ENCODE measurements at places on chromosomes 16 and 17. TPM values are rescaled to one million over a fixed set of nuclear protein-coding genes. Genes with fewer than 3 reads are reported as not detected.
A peak's percentile ranks its signal among the peaks of the same experiment; 100 is the strongest.

- no peak overlapping the region for H3K27ac ChIP-seq
- DNase-seq: no peak
These were observed 14.1 kb upstream of the G6PC1 start for GRCh38 chr17:42886283-42887176.

- H3K27me3 ChIP-seq: peaks cover 12% of the 10 kb centered on the region
- no peaks in the 10 kb centered on the region for H3K4me1 ChIP-seq
- H3K36me3 ChIP-seq: no peaks in the 10 kb centered on the region
- H3K4me3 ChIP-seq: no peak overlapping the region
- DNase-seq: no peak
These were observed 58.7 kb downstream of the PLXDC1 start for GRCh38 chr17:39092692-39093230.

DNA sequence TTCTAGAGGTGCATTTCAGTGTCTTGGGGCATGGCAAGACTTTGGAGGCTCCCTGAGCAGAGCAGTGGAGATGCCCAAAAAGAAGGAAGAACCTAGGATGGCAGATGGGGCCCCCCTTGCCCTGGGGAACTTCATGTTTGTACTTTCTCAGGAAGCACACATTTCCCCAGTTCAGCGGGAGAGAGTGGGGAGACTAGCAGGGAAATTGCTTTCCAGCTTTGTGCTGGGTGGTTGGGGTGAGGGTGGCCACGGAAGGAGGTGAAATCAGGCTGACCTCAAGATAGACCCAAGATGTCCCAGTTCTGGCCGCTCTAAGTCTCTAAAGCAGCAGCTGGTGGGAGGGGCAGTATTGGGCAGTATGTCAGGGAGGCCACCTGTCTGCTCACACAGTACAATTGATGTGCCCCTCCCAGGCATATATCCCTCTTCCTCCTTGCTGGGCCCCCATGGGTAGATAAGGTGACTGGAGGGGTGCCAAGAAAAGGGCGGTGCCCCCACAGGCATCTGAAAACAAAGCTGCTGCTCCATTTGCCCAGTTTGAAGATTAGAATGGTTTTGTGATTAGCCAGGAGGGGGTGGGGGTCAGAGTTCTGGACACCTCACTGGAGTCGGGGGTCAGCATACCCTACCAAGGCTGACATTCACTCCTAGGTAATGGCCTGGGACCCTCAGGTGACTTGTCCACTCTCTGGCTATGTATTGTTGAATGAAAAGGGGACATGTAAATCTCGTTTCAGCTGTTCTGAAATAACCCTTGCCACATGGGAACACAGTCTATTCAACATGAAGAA, 17.1 kb upstream of the NAGLU start:
- peak overlapping the region; percentile 89 for H3K27ac ChIP-seq
- no peaks in the 10 kb centered on the region for H3K27me3 ChIP-seq
- H3K36me3 ChIP-seq: 0 out of 2 replicates have a peak, but pooled peaks cover 3% of the 10 kb centered on the region

GRCh38 chr17:28385406-28385805, 13.9 kb downstream of the SARM1 start:
- H3K27ac ChIP-seq: peak overlapping the region; percentile 79
- peaks cover 10% of the 10 kb centered on the region for H3K36me3 ChIP-seq
- H3K27me3 ChIP-seq: no peaks in the 10 kb centered on the region
- H3K4me1 ChIP-seq: peaks cover 30% of the 10 kb centered on the region

DNA sequence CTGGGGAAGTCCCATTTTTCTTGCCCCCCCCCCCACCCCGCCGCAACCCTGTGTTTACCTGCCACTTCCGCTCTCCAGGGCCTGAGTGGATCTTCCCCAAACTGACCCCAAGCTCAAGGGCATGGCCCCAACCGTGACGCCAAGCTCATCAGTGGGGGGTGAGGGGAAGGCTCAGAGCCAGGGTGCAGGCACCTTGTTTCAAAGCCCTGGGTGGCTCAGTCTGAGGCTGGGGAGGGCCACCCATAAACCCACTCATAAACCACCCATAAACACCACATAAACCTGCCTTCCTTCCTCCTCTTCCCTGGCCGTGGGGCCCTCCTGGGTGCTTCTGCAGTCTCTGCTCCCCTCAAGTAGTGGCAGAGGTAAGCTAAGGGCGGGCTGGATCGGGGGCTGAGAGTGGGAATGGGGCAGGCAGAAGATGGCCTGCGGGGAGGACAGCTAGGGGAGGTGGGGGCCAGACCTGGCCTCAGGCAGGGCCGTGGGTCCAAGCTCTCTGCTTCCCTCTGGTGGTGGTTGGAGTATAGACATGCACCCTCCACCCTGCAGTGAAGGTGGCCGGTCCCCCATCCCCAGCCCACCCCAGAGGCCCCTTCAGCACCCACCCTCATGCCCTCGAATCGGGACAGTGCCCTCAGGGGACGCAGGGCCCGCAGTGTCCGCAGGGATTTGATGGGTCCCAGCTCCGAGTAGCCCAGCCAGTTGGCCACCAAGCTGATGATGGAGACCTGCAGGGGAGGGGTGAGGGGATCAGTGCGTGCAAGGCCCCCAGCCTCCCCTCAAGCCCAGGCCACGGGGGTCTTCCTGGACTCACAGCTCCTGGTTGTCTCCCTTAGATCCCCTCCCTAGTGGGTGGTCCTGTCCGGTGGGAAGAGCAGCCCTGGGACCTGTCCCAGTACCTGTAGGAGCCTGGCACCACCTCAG, 14.6 kb upstream of the CD79B start:
- H3K4me1 ChIP-seq: no peaks in the 10 kb centered on the region
- no peak for DNase-seq
- peaks cover 11% of the 10 kb centered on the region for H3K27me3 ChIP-seq
- H3K27ac ChIP-seq: no peak overlapping the region

- H3K4me1 ChIP-seq: no peaks in the 10 kb centered on the region
- H3K4me3 ChIP-seq: no peak overlapping the region
- DNase-seq: no peak
- no peaks in the 10 kb centered on the region for H3K36me3 ChIP-seq
- no peak overlapping the region for H3K27ac ChIP-seq
- peaks cover 85% of the 10 kb centered on the region for H3K27me3 ChIP-seq
These were observed 73.6 kb upstream of the CCL1 start for GRCh38 chr17:34436607-34437006.

DNA sequence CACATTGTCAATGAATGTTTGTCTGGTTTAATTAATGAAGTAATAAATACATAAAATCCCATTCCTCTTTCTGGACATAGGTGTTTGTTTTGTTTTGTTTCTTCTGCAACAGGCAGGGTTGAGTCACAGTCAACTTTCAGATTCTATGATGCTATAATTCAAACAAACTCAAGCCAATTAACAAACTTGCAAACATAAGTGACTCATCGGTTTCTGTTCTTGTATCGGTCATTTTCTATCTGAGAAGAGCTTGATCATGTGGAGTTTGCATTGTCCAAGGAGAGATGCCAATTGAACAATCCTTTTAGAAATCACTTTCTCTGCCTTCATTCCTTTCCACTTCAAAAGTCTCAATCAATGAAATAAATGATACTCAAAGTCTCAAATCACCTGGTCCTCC, 294.2 kb upstream of the C16orf82 start:
- no peak for DNase-seq
- H3K36me3 ChIP-seq: no peaks in the 10 kb centered on the region
- H3K27me3 ChIP-seq: no peaks in the 10 kb centered on the region
- no peak overlapping the region for H3K27ac ChIP-seq

GRCh38 chr17:60230358-60230757, 80.6 kb downstream of the CA4 start:
- no peak overlapping the region for H3K4me3 ChIP-seq
- no peaks in the 10 kb centered on the region for H3K4me1 ChIP-seq
- no peaks in the 10 kb centered on the region for H3K27me3 ChIP-seq
- no peak overlapping the region for H3K27ac ChIP-seq

GRCh38 chr17:79728908-79729471, 1.8 kb upstream of the ENPP7 start:
- H3K4me1 ChIP-seq: no peaks in the 10 kb centered on the region
- H3K27ac ChIP-seq: no peak overlapping the region
- no peaks in the 10 kb centered on the region for H3K36me3 ChIP-seq
- no peaks in the 10 kb centered on the region for H3K27me3 ChIP-seq
- no peak for DNase-seq
- H3K4me3 ChIP-seq: no peak overlapping the region

DNA sequence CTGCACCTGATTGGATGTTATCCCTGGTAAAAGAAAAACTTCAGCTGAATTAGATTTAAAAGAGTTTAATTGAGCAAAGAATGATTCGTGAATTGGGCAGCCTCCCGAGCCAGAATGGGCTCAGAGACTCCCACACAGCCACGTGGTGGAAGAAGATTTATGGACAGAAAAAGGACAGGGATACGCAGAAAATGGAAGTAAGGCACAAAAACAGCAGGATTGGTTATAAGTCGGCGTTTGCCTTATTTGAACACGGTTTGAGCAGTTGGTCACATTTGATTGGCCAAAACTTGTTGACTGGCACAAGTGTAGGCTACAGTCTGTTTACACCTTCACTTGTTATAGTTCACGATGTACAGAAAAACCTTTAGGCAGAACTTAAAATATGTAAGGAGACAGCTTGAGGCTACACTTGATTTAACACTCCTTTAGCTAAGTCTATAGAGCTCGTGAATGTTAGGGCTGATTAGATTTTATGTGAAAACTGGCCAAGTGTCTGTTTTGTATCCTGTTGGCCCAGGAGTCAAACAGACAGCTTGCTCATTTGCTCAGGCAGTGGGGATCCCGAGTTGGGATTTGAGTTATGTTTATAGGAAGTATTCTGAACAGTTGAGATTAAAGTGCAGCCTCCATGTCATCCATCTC, 119.5 kb upstream of the SHISA6 start:
- DNase-seq: no peak
- H3K4me3 ChIP-seq: no peak overlapping the region
- H3K27me3 ChIP-seq: no peaks in the 10 kb centered on the region
- H3K36me3 ChIP-seq: no peaks in the 10 kb centered on the region

DNA sequence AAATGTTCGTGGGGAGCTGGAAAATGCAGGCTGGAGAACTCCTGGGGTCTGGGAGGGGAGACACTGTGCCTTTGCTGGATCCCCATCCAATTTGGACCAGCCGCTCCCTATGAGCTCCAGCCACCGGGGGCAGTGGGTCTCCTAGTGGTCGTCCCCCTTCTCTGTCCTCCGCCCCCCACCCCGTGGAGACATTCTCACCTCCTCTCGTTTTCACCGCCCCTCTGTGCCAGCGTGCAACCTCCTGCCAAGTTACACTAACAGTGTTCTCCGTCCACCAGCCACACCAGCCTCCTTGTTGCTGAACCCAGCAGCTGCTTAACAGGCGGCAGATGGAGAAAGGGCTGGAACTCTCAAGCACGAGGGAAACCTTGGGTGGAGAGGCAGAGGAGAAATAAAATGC, 67.4 kb upstream of the SOX9 start:
- no peak overlapping the region for H3K4me3 ChIP-seq
- no peak for DNase-seq
- no peak overlapping the region for H3K27ac ChIP-seq
- no peaks in the 10 kb centered on the region for H3K36me3 ChIP-seq
- no peaks in the 10 kb centered on the region for H3K27me3 ChIP-seq

DNA sequence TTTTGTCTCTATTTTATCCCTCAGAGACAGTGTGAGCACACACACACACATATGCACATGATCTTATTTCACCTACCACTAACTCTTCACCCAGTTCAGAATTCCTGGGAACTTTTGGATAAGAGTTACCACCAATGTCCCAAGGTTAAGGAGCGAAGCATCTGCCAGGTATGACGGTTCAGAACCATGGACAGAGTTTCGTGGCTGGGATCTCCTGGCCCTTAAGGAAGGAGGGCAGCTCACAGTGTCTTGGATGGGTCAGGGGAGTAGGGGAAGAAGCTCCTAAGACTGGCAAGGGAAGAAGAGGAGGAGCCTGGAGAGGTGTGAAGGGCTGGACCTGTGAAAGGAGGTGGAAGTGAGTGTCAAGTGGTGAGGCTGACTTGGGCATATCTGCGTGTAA, 23.0 kb upstream of the TMEM132E start:
- peaks cover 34% of the 10 kb centered on the region for H3K27me3 ChIP-seq
- H3K4me1 ChIP-seq: no peaks in the 10 kb centered on the region
- no peaks in the 10 kb centered on the region for H3K36me3 ChIP-seq
- no peak overlapping the region for H3K4me3 ChIP-seq

DNA sequence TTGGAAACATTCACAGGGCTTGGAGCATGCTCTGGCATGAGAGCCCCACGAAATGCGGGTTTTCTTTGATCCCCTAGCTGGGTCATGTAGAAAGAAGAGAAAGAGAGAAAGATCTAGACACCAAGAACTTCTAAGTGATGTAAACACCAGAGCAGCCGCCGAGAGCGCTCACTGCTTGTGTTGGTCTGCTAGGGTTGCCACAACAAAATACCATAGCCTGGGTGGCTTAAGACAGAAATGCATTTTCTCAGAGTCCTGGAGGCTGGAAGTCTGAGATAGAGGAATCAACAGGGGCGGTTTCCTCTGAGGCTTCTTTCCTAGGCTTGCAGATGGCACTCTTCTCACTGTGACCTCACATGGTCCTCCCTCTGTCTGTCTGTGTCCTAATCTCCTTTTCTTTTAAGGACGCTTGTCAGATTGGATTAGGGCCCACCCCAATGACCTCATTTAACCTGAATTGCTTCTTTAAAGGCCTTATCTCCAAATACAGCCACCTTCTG, 139.5 kb downstream of the CYLD start:
- H3K4me3 ChIP-seq: no peak overlapping the region
- no peak for DNase-seq
- H3K4me1 ChIP-seq: no peaks in the 10 kb centered on the region
- H3K36me3 ChIP-seq: no peaks in the 10 kb centered on the region

DNA sequence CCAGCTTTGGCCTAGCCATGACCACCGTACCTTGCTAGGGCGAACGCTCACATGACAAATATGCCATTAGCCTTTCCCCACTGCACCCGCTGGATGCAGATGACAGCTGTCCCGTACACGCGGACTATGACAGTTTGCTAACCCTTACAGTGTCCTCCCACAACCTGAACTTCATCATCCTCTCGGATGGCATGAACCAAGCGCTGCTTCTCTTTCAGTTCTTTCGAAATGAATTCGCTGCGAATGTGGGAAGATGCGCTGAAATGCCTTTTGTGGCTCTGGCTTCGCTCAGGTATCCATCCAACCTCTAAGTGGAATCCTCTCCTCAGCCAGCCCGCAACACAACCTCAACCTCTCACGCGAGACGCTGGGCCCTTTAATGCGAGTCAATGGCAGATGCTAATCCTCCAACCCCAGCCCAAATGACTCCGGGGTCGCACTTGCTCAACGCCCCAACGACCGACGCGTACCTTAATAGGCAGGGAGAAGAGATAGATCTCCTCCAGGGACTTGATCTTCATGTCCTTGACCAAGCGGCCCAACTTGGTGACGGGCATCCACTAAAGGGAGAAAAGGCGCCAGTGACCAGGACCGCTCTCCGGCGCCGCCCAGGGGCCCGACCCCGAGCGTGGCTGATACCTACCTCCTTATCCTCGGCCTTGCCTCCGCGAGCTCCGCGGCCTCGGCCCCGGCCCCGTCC, 670 bp downstream of the RPS2 start:
- DNase-seq: no peak
- H3K27ac ChIP-seq: peak overlapping the region; percentile 94
- H3K27me3 ChIP-seq: no peaks in the 10 kb centered on the region
- peaks cover 13% of the 10 kb centered on the region for H3K4me1 ChIP-seq
- H3K36me3 ChIP-seq: peaks cover 22% of the 10 kb centered on the region
- peak overlapping the region; percentile 83 for H3K4me3 ChIP-seq

- no peaks in the 10 kb centered on the region for H3K27me3 ChIP-seq
- no peaks in the 10 kb centered on the region for H3K36me3 ChIP-seq
- no peak overlapping the region for H3K27ac ChIP-seq
- no peak for DNase-seq
- H3K4me3 ChIP-seq: no peak overlapping the region
These were observed 74.5 kb downstream of the ERCC4 start for GRCh38 chr16:13994239-13995106.

Gene PLCD3
- total RNA-seq: 138 TPM

Gene CLDN7
- total RNA-seq: 442 TPM

Gene HBQ1
- total RNA-seq: not detected

Gene HOXB7
- 28.2 TPM for total RNA-seq

Gene SMTNL2
- total RNA-seq: not detected

Gene EPN3
- 22.8 TPM for total RNA-seq

Gene CES4A
- 2.5 TPM for total RNA-seq

Gene SOX15
- total RNA-seq: 124 TPM
